Neuronal stem cell (in vitro differentiated cells): ENCODE measurements at places on chromosomes 5 and 9.

DNA sequence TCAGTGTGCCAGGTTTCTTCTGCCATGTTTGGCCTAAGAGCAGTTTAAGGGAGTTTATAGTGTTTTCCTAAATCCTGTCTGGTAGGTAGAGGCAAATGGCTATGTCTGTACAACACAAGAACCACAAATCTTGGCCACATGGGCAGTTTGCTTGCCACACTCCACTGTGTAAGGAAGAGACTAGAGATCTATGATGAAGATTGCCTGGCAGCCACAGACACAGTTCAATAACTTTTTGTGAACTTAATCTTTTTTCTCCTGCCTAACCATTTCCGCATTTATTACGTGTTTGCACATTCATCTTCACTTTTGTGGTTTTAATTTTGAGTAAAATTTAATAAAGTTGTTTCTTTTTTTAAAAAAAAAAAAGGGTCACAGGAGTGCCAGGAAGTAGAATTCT lies 5.8 kb downstream of the MFAP3 start:
- no peak for DNase-seq

DNA sequence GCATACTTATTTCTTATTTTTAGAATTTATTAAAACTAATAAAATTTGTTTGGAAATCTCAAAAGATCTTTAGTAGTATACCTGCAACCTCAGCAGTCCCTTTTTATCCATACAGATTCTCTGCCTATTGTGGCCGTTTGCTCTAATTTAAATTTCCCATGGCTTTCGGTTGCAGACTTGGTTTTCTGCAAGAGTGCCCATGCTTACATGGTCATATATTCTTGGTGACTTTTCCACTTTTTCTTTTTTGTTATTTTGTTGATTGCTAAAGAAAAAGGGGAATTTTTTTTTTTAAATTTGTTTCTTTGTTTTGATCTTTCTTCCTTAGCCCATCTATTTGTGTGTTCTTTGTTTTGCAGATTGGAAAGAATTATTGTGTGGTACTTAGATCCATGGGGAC lies 20.6 kb downstream of the ZCCHC7 start:
- DNase-seq, result no peak

DNA sequence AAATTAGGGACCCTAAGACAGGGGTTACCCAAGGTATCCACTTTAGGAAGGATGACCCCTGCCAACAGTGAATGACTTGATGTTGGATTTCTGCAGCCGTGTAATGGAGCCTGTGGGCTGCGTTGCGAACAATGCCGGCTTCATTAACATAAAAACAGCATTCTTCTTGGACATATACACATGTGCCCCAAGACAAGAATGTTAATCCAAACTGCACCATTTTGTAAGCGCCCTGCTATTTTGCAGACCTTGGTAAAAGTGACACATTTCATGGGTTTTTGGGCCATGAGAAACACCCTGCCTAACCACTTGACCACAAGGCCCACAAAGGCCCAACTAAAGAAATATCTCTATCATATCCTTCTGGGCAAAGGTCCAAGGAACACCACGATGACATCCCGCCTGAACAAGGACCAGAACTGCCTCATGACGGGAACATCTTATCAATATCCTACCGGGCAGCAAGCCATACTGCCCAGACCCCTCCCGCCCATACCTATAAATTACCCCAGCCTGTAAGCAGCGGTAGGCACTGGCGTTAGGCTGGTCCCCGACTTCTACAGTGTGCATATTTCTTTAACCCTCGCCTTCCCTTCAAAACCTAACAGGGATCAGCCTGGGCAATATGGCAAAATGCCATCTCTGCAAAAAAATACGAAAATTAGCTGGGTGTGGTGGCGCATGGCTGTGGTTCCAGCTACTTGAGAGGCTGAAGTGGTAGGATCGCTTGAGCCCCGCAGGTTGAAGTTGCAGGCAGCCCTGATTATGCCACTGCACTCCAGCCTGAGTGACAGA lies 9.7 kb upstream of the PDCD1LG2 start:
- no peak for DNase-seq

- peak; percentile 43 for DNase-seq
These were observed 14.2 kb upstream of the KIF27 start for GRCh38 chr9:83935276-83935935.

DNA sequence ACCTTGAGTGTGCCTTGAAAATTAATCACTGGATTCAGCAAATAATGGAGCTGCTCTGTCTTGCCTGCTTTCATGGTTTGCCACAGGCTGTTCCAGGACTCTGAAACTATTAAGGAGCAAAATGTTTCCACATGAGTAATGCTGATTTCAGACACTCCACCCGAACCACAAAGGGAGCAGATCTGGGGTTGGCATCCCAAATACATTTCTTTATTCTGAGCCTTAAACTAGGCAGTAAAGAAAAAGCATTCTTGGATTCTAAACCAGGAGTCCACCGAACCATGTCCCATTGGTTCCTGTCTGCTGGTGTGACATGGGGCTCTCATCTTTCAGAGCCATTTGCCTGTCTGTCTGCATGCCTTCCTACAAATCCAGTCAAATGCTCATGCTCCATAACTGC lies 10.1 kb upstream of the C1QTNF3 start:
- DNase-seq, result no peak

DNA sequence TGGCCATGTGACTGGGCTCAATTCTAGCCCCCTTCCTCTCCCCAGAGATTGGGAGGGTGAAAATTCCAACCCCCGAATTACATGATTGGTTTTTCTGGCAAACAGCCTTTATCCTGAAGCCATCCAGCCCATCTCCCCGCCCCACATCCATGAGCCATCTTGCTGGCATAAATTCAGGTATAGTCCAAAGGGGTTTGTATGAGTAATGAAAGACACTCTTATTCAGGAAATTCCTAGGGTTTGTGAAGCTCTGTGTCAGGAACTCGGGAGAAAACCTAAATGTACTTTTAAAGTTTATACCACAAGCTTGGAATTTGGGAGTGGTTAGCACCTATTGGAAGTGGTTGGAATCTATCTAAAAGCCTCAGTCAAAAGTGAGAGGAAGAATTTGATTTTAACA lies 80.6 kb upstream of the SIMC1 start:
- no peak for DNase-seq

DNA sequence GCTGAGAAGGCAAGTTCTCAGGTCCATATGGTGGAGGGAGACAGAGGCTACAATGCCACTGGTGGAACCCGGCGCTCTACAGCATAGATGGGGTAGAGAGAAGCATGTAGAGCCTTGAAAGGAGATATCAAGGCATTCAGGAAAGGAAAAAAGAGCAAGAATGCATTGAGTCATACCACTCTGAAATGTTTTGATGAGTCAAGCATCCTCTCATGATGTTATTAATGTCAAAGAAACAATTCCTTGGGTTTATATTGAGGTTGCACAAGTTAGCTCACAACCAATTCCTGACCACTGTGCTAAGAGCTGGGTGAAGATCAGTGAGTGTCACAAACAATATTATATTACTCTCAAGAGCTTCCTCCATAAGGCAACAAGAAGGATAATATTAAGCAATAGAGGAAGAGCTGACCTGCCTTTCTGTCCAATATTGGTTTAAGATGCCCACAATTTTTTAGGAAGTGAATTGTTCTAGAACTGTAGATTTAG lies 178.0 kb downstream of the RFK start:
- DNase-seq, result no peak

- DNase-seq, result no peak
These were observed 55.0 kb upstream of the MARCHF11 start for GRCh38 chr5:16234598-16234997.

- no peak for DNase-seq
These were observed 624.4 kb downstream of the PSAT1 start for GRCh38 chr9:78921341-78921740.

DNA sequence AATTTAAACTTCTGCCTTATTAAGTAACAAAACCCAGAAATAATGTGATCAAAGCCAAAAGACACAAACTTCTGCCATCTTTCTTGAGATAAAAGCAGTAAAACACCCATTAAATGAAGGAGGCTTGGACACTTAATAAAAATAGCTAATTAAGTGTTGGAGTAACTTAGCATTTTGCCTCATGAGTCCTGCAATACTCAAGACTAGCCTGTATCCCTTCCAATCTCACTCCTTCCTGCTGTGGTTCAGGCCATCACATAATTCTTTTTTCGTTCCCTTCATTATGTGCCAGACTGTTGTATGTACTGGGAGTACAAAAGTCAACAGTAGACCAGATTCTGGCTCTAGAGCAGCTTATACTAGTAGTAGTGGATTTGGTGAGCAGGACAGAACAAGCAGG lies 250.2 kb downstream of the NFIB start:
- no peak for DNase-seq

- no peak for DNase-seq
These were observed 65.0 kb upstream of the RAPGEF1 start for GRCh38 chr9:131804826-131805225.

DNA sequence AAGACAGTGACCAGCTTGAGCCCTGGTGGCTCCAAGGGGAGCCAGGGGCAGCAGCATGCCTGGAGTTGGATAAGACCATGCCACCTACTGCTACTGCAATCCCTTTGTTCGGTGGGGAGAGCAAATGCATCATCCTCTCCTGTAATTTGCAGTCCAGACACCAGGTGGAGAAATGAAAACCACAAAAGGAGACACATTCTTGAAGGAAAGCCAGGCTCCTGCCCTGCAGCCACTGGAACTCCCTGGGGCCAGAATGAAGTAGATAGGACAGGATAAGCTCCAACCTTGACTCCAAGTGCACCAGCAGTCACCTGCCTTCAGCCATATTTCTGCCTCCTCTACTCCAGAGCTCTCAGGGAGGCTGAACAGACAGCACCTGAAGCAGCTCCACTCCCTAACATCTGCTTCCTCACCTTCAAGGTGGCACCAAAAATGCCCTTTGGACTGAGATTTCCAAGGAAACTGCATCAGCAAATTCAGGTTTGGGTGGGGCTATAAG lies 65.1 kb upstream of the IQGAP2 start:
- peak; percentile 37 for DNase-seq

DNA sequence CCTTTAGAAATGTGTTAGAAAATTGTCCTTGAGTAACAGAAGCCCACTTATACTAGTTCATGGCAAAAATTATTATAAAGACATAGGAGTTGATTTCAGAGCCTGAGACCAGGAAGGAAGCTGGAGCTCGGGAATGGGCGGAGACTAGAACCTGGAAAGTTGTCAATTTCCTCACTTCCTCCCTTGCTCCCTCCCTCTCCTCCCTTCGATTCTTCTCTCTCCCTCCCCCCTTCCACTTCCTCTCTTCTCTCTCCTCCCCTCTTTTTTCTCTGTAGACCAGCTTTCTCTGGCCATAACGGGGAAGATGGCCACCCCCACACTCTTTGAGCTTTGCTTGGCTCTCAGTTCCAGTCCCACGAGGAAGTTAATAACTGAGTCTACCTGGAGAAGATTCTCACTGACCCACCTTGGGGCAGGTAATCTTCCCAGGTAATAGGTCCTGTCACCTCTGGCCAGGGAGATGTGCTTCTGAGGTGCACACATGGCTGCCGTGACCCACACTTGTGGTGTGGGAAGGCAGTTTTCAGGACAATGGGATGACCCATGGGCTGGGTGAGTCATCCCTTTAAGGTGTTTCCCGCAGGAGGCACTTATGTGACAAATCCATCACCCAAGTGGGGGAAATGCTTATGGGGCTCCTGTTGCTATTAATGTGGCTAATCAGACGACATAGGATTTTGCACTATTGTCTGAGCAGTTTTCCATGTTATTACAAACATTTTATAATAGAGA lies 78.7 kb downstream of the HSPA4 start:
- no peak for DNase-seq

DNA sequence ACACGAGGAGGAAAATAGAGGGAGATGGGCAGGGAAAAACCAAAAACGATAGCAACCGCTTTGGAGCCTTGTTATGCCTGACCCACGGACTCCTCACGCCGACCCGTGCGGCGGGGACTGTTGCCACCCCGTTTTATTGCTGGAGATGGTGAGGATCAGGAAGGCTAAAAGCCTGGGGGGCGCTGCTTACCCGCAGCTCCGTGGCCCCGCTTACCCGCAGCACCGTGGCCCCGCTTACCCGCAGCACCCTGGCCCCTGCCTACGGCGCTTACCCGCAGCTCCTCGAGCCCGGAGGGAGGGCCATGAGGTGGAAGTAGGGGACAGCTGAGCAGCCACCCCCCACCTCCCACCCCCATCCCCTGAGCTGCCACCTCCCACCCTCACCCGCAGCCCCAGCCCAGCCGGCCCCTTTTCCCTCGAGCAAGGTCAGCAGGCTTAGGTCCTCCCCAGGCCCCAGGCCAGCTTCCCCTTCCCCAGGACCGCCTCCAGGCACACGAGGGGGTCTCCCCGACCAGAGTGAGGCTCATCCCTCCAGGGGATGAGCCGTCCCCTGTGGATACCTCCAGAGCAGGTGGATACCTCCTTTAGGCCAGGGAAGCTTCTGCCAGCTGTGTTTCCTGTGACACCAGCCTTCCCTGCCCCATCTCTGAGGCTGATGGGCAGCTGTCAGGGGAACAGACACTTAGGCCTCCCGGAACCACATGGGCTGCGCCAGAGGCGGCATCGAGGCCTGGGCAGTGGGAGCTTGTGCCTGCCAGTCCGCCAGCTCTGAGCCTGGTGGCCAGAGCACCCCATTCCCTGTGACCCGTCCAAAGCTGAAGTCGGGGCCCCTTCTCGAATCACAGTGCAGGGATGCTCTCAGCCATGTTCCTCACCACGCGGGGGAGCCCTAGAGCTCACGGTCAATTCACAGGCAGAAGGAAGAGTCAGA lies 92.3 kb downstream of the LMX1B start:
- no peak for DNase-seq

- no peak for DNase-seq
These were observed 1.9 kb downstream of the ANKH start for GRCh38 chr5:14869668-14870164.

- no peak for DNase-seq
These were observed 59.4 kb downstream of the MED27 start for GRCh38 chr9:132020272-132020671.

DNA sequence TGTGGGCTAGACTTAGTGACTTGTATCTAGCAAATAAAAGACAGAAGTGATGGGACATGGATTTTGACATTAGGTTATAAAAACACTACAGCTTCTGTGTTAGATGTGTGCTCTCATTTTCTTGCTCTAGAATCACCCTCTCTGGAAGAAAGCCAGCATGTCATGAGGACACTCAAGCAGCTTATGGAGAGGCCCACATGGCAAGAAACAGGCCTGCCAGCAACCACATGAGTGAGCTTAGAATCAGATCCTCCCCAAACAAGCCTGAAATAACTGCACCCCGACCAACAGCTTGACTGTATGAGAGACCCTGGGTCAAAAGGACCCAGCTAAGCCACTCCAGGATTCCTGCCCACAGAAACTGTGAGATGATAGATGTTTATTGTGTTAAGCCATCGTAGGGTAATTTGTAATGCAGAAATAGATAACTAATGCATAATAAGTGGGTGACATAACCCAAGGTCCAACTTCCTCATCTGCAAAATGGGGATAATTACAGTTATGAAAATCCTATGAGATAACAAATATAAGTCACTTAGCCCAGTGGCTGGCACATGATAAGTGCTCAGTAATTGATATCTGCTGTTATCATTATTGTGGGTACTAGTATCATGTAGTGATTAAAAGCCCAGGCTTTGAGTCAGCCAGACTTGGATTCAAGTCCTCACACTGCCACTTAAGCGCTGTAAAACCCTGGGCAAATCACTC lies 86.5 kb downstream of the KLHL3 start:
- DNase-seq, result no peak

GRCh38 chr5:142322747-142323479 lies 1.9 kb downstream of the SPRY4 start:
- peak; percentile 14 for DNase-seq
